ENCODE measurements at places on chromosomes 7 and 10.

DNA sequence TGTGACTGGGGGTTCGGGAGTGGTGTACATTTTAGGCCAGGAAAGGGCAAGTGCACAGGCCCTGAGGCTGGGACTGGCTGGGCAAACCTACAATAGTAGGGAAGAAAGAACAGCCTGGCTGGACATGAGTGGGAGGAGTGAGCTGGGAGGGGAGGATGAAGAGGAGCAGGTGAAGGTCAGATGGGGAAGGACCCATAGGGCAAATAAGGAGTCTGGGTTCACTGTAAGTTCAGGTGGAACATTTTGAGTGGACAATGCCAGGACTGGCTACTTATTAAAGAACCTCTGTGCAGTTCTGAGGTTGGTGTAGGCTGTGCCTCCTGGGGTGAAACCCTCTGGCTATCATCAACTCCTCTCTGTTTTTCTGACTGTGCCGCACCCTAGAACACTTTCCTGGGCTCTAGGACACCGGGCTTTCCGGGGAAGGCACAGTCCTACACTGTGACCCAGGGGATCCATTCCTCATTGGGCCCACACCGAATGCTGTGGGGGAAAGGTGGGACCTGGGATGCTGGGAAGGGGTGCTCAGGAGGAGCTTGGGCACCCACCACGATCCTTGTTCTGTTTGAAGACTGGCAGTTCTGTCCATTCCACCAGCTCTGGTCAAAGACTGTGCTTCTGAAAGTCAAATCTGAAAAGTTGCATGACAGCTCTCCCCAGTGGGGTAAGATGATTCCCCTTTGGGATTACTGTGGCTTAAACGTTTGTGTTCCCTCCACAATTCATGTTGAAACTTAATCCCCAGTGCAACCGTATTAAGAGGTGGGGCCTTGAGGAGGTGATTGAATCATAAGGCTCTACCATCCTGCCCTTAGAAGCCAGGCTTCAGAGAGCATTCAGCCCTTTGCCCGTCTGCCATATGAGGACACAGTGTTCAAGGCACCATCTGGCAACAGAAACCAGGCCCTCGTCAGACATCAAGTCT, 4.0 kb upstream of the MMP21 start:
- DNase-seq: no peak

DNA sequence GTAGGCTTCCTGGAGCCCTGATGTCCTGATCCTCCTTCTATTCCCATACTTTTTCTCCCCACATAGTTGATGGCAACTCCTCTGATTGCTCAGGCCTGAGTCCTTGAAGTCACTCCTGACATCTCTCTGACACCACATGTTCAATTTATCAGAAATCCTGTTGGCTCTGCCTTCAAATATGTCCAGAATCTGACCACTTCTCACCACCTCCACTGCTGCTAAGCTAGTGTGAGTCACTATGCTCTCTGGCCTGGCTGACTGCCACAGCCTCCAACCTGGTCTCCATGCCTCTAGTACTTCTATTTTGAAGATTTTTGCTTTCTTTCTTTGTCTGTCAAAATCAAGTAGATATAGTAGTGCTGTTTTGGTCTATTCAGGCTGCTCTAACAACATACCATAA, 53.0 kb downstream of the TMEM229A start:
- DNase-seq: no peak

GRCh38 chr10:88765816-88766215, 6.0 kb downstream of the LIPN start:
- no peak for DNase-seq

DNA sequence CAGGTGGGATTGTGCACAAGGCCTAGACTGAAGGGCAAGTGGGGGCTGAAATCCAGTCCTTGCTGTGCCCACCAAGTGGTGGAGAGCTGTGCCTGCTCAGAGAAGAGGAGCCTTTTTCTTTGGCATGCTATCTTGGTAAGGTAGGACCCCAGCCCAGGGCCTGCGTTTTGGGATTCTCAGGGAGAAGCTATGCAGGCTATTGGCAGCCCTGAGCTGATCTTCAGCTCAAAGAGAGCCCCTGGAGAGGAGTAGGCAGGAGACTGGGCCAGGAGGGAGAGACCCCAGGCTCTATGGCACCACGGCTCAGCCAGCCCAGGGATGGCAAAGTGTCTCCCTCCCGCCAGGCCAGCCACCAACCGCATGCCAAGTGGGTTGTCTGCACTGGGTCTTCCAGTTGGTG, 119.2 kb upstream of the PCBD1 start:
- DNase-seq: no peak

- DNase-seq: no peak
Observed at GRCh38 chr7:24227068-24227467, 56.9 kb upstream of the NPY start.

DNA sequence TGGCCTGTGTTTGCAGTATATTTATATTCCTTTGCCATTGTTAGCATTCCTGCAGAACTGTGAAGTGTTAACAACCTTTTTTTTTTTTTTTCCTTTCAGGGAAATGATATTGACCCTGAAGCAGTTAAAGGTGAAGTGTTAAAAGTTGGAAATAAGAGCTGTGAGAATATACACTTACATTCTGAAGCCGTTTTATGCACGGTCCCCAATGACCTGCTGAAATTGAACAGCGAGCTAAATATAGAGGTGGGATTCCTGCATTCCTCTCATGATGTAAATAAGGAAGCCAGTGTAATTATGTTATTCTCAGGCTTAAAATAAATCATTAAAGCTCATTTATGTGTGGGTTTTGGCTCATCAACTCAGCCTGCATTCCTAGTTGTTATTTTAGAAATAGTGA, 92.8 kb upstream of the CAPZA2 start:
- DNase-seq: no peak

GRCh38 chr7:13880789-13881188, 108.7 kb downstream of the ETV1 start:
- DNase-seq: no peak

DNA sequence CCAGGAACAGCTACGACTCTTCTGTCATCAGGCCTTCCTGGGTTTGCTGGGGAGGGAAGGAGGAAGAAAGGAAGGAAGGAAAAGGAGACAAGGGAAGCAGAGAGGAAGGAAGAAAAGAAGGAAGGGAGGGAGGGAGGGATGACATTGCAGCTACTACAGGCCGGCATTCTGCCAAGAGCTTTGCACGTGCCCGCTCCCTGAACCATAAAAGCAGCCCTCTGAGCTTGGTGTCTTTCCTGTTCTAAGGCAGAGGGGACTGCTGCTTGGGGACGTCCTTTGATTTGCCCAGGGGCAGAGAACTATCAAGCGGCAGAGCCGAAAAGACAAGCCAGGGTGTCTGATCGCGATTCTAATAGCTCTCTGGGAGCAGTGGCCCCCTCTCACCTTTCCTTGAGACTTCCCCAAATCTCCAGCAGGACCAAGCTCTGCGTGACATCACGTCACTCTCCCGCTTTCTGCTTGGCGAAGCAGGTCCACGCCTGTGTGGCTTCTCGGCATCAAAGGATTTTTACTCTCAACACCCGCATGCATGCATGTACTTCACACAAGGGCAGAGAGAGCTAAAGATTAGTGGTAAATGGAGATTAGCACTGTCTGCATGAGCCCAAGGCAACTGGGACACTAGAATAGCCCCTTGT, 167.8 kb upstream of the AUTS2 start:
- no peak for DNase-seq

- peak; percentile 4 for DNase-seq
Observed at GRCh38 chr10:30027057-30028005, 32.1 kb downstream of the JCAD start.

GRCh38 chr10:17657103-17657500, 13.2 kb downstream of the STAM start:
- no peak for DNase-seq

- no peak for DNase-seq
Observed at GRCh38 chr7:12993025-12993424, 305.6 kb downstream of the ARL4A start.

All from inflammatory macrophage treated with lipopolysaccharide for 1 hour (primary cell).